ENCODE measurements at places on chromosomes 6 and 20.
A peak's percentile ranks its signal among the peaks of the same experiment; 100 is the strongest.

GRCh38 chr20:8095648-8096572 lies 36.2 kb upstream of the PLCB1 start:
- no peaks in the 10 kb centered on the region for H3K27me3 ChIP-seq
- H3K27ac ChIP-seq: no peak overlapping the region
- no peak overlapping the region for H3K4me3 ChIP-seq
- DNase-seq: no peak

DNA sequence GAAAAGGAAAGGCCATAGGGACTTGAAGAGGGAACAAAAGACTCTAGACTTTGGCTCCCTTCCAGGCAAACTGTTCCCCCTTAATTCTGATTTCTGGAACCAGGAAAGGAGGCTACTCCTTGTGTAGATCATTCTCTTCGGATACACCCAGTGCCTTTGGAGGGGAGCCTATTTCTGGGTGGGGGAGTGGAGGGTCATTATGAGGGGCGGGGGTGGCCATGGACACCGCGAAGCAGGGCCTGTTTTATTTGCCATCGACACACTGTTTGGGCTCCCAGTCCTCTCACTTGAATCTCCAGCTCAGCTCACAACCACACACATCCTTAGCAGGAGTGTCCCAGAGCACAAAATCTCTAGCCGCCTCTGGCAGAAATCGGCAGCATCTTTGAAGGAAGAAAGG lies 132.3 kb downstream of the PXDC1 start:
- no peaks in the 10 kb centered on the region for H3K36me3 ChIP-seq
- H3K27me3 ChIP-seq: no peaks in the 10 kb centered on the region
- no peak for DNase-seq
- H3K4me1 ChIP-seq: no peaks in the 10 kb centered on the region

GRCh38 chr20:2984028-2984501 lies 59.4 kb upstream of the GNRH2 start:
- H3K4me3 ChIP-seq: no peak overlapping the region
- H3K27me3 ChIP-seq: no peaks in the 10 kb centered on the region
- no peak for DNase-seq
- peaks cover 6% of the 10 kb centered on the region for H3K36me3 ChIP-seq

GRCh38 chr6:162728197-162728596 lies 423 bp downstream of the PACRG start:
- no peak overlapping the region for H3K27ac ChIP-seq
- no peaks in the 10 kb centered on the region for H3K36me3 ChIP-seq
- no peaks in the 10 kb centered on the region for H3K27me3 ChIP-seq
- H3K4me3 ChIP-seq: peak overlapping the region; percentile 43
- no peaks in the 10 kb centered on the region for H3K4me1 ChIP-seq

DNA sequence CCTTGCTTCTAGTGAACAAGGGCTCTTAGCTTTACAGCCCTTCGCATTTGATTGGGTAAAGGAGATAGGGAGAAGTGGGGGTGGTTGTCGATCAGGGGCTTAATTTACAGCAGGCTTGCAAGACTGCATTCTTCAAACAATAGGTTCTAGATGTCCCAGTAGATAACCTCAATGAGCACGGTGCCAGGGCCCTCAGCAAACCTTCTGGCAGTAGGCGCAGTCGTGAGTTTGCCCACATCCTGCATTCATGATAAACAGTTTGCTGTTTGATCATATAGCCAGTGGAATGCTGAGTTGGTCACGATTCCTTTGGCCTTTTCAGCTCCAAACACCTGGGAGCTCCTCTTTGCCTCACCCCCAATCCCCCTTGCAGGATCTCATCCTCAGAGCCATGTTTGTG lies 27.5 kb downstream of the SUN5 start:
- H3K4me3 ChIP-seq: no peak overlapping the region
- H3K27ac ChIP-seq: no peak overlapping the region
- H3K27me3 ChIP-seq: no peaks in the 10 kb centered on the region
- no peaks in the 10 kb centered on the region for H3K36me3 ChIP-seq
- no peak for DNase-seq
